ENCODE measurements at places on chromosomes 13 and 19.

DNA sequence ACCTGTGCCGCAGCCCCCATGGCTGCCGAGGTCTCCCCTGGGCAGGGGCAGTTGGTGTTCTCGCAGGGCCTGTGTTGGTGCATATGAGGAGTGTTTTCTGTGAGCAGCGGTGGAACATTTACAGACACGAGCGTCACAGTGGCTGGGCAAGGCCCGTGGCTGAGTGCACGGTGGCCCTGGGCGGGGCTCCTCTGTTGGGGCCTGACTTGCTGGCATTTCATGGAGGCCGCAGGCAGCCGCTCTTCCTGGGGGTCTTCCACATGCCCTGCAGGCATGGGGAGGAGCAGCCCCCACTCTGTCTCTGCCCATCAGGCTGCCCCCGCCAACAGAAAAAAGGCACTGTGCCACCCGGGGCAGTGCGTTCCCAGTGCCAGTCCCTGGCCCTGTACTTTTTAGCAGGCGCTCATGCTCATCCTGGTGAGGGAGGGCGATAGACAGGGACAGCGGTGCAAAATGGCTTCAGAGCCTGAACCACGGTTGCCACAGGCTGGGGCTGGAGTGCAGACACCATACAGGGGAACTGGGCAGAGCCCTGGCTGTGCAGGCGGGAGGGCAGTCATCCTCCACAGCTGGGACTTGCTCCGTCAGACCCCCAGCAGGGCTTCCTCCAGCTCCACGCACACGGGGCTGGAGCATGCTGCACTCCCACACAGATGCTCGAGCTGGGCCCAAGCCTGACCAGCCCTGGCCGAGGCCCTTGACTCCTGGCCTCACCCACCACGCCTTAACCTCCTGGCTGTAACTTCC, 23.5 kb downstream of the TFDP1 start:
- DNase-seq: no peak

DNA sequence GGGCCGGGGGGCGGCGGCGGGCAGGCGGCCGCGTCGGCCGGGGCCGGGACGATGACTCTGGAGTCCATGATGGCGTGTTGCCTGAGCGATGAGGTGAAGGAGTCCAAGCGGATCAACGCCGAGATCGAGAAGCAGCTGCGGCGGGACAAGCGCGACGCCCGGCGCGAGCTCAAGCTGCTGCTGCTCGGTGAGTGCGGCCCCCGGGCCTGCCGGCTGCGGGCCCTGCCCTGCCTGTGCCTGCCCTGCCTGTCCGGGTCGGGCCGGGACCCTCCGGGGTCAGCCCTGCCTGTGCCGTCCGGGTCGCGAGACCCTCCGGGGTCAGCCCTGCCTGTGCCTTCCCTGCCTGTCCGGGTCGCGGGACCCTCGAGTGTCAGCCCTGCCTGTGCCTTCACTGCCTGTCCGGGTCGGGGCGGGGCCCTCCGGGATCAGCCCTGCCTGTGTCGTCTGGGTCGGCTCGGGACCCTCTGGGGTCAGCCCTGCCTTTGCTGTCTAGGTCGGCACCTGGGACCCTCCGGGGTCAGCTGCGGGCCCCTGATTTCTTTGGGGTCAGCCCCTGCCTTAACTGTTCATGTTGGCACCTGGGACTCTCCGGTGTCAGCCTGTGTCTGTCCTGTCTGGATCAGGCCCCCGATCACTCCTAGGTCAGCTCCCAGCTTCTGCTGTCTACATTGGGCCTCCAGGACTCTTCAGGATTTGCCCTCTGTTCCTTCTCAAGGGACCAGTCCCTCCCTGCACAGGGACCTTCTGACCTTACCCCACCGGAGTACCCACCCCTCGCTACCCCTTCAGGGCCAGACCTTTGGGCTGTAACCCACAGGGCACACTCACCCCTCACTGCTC, 659 bp downstream of the GNA11 start:
- DNase-seq: no peak

- DNase-seq: no peak
Measured at GRCh38 chr13:93774506-93774905, 547.9 kb downstream of the GPC6 start.

- peak; percentile 73 for DNase-seq
Measured at GRCh38 chr19:54162241-54162805, 2.8 kb upstream of the LENG1 start.

DNA sequence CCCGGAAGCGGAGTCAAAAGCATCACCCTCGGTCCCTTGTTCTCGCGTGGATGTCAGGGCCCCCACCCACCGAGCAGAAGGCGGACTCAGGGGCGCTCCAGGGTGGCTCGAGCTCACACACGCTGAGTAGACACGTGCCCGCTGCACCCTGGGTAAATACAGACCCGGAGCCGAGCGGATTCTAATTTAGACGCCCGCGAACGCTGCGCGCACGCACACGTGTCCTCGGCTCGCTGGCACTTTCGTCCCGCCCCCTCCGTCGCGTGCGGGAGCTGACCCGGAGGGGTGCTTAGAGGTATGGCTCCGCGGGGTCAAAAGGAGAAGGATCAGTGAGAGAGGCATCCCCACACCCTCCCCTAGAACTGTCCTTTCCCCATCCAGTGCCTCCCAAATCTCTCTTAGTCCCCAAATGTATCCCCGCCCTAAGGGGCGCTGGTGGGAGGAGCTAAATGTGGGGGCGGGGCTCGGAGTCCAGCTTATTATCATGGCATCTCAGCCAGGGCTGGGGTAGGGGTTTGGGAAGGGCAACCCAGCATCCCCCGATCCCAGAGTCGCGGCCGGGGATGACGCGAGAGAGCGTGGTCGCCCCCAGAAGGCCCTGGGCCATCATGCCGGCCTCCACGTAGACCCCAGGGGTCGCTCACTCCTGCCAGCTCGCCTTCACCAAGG, 451 bp upstream of the ICAM5 start:
- DNase-seq: no peak

DNA sequence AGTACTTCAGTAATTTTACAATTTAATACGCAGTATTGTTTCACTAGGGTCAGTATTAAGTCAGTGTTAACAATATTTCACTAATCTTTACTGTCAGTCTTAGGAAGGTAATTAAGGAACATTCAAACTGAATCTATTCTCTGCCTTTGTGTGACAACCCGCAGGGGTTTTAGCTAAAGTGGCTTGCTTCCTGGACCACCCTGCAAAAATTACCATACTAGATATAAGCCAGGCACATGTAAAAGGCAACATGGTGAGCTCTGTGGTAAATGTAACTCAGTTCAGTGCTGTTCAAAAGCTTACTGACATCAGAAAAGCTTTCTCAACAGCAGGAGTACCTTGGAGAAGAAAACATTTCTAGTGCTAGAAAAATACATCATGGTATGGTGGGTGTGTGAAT, 116.7 kb downstream of the FREM2 start:
- no peak for DNase-seq

DNA sequence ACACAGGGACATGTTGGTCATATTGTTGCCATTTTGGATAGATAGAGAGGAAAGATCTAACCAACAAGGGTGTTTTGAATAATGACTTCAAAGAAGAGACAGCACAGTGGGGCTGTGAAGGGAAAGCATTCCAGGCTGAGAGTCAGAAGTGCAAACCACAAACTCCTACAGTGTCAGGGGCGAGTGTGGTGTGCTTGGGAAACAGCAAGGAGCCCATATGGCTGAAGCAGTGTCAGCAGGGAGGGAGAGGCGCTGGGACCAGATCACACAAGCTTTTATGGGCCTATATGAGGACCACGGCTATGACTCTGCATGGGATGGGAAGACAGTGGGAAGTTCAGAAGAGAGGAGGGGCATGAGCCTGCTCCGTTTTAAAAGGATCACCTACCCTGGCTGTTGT, 166.4 kb downstream of the MYO16 start:
- DNase-seq: no peak

GRCh38 chr13:94553766-94554165, 42.2 kb downstream of the TGDS start:
- DNase-seq: no peak

DNA sequence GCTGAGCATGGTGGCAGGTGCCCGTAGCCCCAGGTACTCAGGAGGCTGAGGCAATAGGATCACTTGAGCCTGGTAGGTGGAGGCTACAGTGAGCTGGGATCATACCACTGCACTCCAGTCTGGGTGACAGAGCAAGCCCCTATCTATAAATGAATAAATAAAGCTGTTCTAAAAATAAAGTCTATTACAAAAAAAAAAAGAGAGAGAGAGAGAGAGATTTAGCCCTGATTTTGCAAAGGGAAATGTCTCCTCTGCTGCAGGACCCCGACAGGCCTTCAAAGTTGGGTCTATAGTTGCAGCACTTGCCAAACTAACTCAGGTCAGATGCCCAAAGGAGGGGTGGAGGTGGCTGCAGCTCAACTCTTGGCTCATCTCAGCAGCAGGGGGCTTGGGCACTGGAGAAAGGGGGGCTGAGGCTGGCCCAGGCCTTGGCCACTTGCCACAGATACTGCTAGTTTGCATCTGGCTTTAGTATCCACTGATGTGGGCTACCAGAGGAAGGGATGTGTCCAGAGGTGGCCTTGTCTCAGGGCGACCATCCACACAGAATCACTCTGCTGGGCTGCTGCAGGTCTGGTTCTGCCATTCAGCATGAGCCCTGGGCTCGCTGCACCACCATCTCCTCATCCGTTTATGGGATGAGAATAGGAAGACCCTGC, 30.8 kb upstream of the AKT2 start:
- no peak for DNase-seq

GRCh38 chr13:35157143-35157755, 215.2 kb downstream of the NBEA start:
- peak; percentile 61 for DNase-seq

DNA sequence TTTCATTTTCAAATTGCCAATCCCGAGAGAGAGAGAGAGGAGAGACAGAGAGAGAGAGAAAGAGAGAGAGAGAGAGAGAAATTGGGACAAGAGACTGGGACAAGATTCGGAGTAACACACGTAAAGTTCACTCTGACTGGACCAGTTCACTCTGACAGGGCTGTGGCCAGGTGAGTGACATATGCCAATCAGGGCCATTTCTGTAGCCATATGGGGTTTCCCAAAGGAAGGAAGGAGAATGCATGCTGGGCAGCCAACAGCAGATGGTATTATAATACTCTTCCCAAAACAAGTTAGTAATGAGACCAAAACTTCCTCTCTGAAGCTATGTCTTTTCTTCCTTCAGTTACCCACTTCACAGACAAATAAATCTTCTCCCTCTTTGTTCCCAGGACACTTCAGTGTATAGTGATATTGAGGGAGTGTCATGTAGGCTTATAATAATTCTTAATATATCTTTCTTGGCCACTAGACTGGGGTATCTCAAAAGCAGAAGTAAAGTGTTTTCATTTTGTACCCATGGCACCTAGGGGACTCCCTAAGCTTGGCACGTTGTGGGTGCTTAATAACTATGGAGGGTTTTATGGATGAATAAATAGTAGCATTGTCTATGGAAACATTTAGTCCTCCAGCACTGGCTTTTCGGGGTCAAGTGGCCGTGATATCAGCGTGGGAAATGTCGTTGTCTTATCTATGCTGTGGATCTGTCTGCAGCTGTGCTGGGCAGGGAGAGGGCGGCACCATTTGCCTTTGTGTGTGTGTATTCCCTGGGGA, 51.6 kb downstream of the SERP2 start:
- DNase-seq: no peak

- DNase-seq: no peak
Measured at GRCh38 chr13:31159306-31159705, 2.4 kb downstream of the HSPH1 start.

GRCh38 chr19:29477831-29478577, 47.8 kb upstream of the VSTM2B start:
- no peak for DNase-seq

- no peak for DNase-seq
Measured at GRCh38 chr13:82501834-82502233, 1380.4 kb downstream of the SLITRK1 start.

DNA sequence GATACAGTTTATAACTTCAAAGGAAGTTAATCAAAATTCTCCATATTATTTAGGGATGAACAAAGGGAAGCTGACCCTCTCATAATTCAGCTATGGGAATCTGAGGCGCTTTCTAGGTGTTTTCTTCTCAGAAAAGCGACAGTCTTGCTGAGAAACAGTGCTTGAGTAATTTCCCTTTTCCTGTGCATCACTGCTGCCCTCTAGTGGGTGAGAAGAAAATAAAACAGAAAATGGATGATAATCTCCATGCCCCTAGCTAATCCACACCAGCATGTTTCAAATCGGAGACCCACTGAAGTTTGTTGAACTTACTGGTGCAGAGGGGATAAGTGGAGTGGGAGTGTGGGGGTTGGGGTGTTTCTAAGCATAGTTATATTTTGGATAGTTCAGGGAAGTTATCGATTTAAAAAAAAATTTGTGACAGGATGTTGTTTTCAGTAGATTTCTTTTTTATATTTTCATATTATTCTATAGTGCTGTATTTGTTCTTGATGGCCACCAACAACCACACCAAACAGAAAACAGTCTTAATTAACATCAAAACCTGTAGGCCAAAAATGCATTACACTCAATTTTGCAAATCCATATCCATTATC, 21.4 kb downstream of the LCP1 start:
- DNase-seq: no peak

GRCh38 chr13:86282442-86282841, 483.2 kb upstream of the SLITRK6 start:
- no peak for DNase-seq

GRCh38 chr19:16290692-16291091, 33.9 kb upstream of the KLF2 start:
- no peak for DNase-seq

DNA sequence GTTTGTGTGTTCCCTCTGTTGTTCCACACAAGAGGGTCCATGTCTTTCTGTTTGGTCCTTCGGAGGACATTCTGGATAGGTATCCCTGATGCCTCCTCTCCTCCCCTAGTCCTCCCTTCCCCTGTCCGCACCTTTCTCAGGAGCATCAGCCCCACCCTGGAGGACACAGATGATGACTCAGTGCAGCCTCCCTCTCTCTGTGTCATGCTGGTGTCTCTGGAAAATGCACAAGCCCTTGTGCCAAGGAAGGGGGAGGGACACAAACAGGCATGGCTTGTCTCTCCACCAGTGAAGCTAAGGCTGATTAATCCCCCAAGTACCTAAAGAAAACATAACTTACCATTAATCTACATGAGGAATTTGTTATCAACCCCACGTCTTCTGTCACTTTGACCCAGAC, 16.2 kb upstream of the TNFRSF19 start:
- no peak for DNase-seq

DNA sequence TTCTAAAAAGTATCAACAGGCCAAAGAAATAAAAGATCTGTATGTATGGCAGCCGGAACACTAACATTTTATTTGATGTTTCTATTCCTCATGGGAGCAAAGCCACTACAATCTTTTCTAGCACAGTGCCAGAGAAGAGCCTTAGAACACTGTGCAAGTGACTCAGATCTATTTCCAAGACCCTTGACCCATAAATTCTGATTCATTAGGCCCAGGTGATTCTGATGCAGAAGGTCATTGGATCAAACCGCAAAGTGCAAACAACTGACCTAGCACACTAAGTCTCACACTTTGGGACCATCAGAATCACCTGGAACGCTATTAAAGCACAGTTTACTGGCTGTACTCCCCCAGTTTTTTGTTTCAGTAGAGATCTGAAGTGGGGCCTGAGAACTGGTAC, 87.6 kb downstream of the MYCBP2 start:
- DNase-seq: no peak

GRCh38 chr19:18946918-18947317, 5.9 kb upstream of the HOMER3 start:
- DNase-seq: no peak

GRCh38 chr19:17938092-17938845, 5.5 kb downstream of the CCDC124 start:
- peak; percentile 54 for DNase-seq

- DNase-seq: no peak
Measured at GRCh38 chr13:109196948-109197347, 567.5 kb downstream of the MYO16 start.

Measured in tibial nerve (tissue), 4 donors.